ENCODE measurements at places on chromosomes 1 and 21. TPM values are rescaled to one million over a fixed set of nuclear protein-coding genes. Genes with fewer than 3 reads are reported as not detected.

DNA sequence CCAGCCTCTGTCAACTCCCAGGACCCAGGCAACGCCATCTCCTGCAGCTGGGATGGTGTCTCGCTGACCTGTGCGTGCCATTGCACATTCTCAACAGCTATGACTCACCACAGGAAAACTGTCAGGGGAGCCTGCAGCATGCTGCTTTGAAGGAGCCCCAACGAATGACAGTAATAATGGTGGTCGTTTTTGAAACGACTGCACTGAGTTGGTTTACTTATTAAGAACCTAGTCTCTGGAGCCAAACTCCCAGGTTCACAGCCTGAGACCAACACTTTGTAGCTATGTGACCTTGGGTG, 21.6 kb downstream of the TCEA3 start:
- no peak for DNase-seq

DNA sequence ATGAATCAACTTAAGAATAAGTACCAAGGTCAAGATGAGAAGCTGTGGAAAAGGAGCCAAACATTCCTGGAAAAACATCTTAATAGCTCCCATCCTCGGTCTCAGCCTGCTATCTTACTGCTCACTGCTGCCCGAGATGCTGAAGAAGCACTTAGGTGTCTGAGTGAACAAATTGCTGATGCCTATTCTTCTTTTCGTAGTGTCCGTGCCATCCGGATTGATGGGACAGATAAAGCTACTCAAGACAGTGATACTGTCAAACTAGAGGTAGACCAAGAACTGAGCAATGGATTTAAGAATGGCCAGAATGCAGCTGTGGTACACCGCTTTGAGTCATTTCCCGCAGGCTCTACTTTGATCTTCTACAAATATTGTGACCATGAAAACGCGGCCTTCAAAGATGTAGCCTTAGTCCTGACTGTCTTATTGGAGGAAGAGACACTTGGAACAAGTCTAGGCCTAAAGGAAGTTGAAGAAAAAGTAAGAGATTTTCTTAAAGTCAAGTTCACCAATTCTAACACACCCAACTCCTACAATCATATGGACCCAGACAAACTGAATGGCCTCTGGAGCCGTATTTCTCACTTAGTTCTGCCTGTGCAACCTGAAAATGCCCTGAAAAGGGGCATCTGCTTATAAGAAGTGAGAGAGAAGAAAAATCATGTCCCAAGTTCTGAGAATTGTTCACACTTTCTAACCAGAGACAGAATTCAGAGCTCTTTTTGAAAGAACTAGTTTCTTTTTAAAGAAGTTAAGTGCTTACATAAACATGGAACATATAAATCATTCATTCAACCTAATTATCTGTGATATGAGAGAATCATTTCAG, 35.7 kb downstream of the TOR1AIP1 start:
- no peak for DNase-seq

DNA sequence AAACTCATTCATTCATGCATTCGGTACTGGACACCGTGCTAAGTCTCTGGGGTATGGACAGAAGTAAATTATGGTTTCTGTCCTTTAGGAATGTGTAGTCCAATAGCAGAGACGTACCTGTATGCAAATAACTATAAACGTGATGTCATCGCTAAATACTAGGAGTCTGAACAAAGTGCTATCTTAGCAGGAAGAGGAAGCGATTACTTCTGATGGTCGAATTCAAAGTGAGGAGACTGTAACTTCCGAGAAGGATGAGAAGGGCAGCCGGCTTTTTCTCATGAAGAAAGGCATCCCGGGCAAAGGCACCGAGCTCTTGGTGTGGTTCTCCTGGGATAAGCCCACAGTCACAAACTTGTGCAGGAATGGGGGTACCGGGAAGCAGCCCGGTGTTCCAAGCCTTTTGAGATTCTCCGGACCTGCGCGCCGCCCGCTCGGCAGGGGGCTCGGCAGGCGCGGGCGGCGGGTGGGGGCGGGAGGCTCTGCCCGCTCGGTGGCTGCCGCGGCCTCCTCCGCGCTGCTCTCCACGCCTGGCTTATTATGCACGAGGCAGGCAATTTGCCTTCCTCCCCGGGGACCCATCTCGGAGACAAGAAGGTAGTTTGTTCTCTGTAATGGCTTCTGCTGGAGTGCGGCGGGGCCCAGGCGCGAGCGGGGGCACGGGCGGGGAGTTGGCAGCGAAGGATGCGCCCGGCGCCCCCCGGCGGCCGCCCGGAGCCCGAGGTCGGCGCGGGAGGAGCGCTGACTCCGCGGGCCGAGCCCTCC, 67.5 kb upstream of the CD1D start:
- no peak for DNase-seq

GRCh38 chr21:40011371-40011770, 144.1 kb downstream of the PCP4 start:
- DNase-seq, result no peak

GRCh38 chr21:33899199-33899598, 16.4 kb downstream of the ATP5PO start:
- no peak for DNase-seq

DNA sequence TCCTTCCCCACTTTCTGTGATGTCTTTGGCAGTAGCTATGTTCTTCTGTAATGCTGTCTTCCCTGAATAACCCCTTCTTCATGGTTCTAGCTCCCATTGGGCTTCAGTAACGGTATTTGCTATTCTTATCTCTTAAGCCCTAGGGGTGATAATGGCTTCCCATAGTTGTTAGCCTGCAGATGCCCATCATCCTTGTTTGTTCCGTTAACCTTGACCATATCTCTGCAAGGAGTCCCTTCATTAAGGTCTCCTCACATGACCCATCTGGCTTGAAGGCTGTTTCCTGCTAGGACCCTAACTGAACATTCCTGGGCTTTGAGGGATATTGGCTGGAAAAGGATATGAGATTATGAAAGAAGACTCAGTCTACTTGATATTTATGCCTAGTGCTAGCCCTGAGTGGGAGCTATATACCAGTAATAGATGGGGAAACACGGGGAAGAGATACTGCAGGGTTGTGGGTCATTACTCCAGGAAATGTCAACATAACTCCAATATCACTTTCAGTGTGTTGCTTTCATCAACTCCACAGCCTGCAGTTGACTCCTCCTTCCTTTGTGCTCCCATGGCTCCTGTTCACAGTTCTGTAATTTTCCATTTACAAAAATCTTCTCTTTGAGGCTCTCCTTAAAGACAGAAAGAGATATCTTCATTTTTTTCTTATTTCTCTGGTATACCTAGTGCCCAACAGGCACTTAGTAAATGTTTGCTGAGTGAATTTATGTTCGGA, 2.5 kb downstream of the MR1 start:
- DNase-seq, result no peak

- no peak for DNase-seq
Measured at GRCh38 chr21:29091033-29091432, 17.6 kb upstream of the CCT8 start.

GRCh38 chr1:29383746-29384371, 147.5 kb downstream of the PTPRU start:
- no peak for DNase-seq

- no peak for DNase-seq
Measured at GRCh38 chr1:206538901-206539640, 31.7 kb downstream of the RASSF5 start.

DNA sequence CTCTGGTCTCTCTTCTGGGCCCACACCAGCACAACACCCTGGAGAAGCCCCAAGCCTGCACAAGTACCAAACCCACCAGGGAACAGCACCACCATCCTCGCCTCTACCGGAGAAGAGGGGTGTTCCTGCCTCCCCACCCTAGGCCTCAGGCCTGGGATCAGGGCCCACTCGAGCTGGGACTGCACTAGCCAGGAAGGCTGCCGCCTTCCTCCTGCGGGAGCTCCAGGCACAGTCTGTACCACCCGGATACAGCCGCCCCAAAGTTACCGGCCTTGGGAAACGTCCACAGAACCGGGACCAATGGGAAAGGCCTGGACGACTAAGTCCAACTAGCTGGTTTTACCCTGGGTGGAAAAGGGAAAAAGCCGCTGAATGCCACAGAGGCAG, 3.4 kb downstream of the TAL1 start:
- no peak for DNase-seq

DNA sequence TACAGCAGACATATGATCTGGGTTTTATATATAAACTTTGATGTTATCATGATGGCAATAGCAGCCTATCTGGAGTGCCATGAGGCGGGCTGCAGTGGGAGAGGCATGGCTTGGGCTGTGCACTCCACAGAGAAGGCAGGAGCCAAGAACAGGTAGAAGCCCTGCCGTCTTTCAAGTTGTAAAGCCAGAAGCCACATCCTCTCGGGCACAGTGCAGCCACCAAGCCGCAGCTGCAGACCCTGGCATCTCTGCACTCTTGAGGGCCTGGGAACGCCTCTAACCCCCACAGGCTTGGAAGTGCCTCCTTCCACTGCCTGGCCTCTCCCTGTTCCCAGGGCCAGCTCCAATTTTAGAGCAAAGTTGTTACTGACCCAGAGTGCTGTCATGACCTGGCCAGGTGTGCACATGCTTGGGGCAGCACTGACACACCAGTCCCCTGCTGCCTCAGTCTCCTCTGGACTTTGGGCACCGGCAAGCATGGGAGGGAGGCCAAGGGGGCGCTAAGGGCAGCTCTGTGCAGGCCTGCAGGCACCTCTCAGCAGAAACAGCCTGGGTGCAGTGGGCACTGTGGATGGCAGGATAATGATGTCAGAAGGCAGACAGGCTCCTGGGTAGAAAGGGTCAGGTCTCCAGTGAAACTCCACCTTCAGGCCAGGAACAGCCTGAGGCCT, 1619.8 kb upstream of the PRMT6 start:
- DNase-seq, result no peak

- DNase-seq, result no peak
Measured at GRCh38 chr1:43453442-43454269, at the start of gene HYI. HYI (minus strand) TSS chr1:43453931; CDS start chr1:43453793, 138 bp downstream.

DNA sequence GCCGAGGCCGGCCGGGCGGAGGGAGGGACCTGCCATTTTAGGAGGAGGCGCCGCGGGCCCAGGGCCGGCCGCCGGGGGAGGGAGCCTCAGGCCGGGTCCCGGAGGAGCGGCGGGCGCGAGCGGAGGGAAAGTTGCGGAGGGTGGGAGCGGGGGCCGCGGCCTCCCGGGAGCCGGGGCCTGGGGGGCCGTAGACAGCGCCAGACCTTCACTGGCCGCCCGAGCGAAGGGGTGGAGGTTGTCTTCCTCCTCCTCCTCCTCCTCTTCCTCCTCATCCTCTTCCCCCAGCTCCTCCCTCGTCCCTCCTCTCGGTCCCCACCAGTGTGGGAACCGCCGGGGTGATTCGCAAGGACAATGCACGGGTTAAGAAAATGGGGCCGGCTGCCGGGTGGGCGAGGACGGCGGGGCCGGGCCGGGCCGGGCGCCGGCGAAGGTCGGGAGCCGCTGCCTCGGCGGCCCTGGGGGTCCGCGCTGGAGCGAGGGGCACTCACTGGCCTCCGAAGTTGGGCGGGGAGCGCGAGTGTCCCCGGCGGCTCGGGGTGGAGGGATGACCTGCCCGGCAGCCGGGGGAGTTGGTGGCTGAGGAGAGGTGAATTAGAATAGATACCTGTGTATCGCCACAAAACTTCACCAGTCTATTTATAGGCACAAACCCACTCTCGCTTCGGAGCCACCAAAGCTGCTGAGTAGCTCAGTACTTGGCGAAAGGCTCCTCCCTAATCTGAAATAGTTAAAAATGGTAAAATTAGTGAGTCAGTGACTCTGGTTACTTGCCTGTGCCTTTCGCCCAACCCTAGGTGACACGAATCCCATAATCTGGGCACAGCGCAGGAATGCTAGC, 1.3 kb downstream of the DYRK1A start:
- no peak for DNase-seq

DNA sequence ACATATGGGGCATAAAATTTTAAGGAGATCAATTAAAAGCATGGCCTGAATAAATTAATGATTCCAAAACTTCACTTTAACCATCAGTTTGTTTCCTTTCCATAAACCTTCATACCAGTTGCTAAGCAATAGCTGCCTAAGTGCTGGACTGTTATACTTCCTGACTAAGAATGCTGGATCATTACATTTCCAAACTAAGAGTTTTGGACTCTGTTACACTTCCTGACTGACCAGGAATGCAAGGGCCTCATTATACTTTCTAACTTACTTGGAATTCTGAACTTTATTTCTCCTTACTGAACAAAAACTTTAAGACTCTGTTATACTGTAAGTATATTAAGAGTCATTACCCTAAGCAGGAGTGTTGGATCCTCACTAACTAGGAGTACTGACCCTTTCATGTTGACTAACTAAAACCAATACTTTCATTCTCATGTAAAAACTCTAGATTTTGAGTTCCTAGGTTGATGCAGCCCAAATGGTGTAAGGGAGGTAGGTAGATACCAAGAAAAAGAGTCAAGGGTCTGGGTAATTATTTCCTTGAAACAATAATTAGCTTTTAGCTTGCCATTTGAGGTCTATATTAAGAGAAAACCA, 118.2 kb downstream of the FAF1 start:
- DNase-seq, result peak; percentile 6

- DNase-seq, result no peak
Measured at GRCh38 chr1:243927381-243927780, 77.3 kb upstream of the AKT3 start.

GRCh38 chr1:197144570-197145325, 1.7 kb downstream of the ASPM start:
- DNase-seq, result no peak

GRCh38 chr1:81548918-81549587, 251.7 kb upstream of the ADGRL2 start:
- DNase-seq, result no peak

DNA sequence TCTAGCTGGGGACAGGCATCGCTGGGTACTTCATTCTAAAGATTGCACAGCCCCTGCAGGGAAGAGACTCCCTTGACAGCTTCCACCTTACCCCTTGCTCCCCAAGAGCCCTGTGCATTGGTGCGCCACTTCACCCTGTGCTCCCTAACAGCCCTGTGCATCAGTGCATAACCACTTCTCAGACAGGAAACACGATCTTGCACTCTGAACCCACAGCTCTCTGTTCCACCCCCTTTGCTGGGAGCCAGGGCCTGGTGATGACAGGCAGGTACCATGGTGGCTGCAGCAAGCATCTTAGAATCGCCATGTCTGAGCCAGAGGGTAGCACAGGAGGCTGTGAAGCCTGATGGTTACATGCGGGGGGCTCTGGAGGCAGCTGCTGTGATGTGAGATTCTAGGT, 5.0 kb downstream of the ALPL start:
- DNase-seq, result no peak

Gene SLC1A7
- polyA plus RNA-seq, result 0.08 TPM

Gene KAZN
- 37.0 TPM for polyA plus RNA-seq

Gene OR2L2
- 0.07 TPM for polyA plus RNA-seq

Gene FNDC10
- polyA plus RNA-seq, result 1.3 TPM

Gene ARHGEF10L
- 41.5 TPM for polyA plus RNA-seq

Gene KIAA0040
- polyA plus RNA-seq, result 16.3 TPM

Gene PLA2G2D
- 0.10 TPM for polyA plus RNA-seq

Gene CNR2
- 0.06 TPM for polyA plus RNA-seq
